ENCODE measurements at places on chromosomes 1 and 21.

GRCh38 chr21:35136106-35136505, 87.0 kb upstream of the RUNX1 start:
- no peak for DNase-seq

DNA sequence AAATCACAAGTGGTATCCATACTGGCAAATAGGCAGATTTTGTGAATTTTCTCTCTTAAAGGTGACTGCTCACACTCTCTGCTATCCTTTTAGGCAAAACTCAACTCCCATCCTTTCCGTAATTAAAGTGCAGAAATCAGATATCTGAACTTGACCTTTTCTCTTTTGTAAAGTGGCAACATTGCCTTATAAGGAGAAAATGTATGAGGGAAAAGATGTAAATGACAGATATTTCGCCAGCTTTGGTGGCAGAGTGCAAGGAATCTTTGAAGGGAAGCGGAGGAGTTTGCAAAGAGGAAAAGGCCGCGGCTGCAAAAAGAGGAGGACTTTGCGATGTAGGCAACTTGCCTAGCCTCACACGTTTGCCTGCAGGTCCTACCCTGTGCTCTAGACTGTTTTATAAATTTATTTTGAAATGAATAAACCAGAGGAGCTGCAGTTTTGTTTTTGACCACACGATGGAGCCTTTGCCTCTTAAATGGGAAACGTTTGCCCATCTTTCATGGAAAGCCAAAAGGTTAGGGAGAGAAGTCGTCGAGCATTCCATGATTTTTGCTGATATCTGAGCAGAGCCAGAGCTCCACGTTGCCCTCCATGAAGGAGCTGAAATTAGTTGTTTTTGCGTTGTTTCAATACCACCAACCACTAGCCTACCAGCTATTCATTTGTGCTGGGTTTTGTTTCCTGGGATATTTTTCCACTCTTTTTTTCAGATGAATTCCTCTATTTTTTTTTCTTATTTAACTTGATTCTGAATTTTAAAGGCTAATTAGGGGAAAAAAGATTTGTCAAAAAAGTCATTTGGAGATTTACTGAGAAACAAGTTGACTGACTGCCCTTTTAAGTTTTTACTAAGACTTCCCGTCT, 242.3 kb downstream of the LMX1A start:
- DNase-seq: no peak

DNA sequence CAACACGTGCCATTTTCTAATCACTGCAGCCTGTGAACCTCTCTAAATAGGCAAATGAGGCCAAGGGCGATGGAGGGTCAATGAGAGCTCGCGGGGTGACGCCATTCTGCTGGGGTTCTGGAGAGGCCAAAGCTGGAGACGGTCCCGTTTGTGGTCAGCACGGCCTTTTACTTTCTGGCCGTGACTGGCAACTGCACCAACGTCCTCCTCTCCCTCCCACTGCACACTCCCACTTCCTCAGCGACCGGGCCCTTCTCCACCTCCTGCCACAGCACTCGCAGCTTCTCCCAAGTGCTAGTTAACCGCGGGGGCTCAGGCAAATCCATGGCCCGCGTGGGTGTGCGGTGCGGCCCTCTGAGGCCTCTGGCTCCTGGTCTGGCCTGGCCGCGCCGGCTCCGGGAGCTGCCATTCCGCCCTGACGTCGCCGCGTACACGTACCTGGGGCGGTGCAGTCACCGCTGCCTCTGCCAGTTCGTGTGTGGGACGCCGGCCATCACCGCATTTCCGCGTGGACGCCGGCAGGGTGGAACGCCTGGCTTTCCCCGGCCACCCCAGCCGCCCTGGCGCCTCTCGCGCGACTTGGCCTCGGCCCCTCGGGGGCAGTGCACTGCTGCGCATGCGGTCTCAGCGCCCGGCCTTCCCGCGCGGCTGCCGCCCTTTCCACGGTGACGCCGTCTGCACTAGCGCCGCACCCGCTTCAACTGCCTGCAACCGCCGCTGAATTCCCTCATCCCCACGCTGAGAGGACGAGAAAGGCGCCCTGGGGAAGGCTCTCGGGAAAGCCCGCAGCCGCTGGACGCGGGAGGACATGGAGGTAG, 18.2 kb downstream of the OR2C3 start:
- DNase-seq: no peak

DNA sequence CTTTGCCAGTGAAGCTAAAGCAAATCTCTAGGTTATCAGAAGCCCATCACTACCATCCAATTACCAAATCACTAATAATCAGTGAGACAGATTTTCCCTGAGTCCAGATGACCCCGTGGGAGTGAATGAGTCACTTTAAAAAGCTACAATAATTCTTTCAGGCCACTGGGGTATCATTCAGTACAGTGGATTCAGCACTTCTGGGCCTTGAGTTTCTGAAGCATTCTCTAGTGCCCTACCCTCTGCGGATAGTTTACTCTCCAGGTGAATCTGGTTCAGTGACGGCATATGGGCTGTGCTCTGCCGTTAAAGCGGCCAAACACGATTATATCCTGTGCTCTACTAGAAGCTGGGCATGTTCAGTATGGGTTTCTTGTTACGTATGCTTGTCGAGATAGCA, 26.1 kb downstream of the NR5A2 start:
- DNase-seq: no peak

DNA sequence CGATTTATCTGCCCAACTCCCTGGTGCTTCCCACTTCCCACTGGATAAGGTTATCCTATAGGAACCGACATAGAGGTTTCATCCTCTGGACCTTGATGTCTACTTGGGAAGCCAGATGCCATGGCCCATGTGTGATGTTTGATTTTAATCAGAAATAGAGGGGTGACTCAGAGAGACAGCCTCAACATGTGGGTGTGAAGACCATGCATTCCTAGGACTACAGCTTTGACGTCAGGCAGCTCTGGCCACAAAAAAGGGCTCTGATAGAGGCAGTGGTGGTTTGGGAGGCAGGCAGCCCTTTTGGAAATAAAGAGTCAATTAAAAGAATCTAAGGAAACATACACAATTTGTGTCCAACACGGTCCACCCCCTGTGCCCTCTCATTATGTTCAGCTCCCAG, 5.2 kb upstream of the SH2D2A start:
- DNase-seq: no peak

DNA sequence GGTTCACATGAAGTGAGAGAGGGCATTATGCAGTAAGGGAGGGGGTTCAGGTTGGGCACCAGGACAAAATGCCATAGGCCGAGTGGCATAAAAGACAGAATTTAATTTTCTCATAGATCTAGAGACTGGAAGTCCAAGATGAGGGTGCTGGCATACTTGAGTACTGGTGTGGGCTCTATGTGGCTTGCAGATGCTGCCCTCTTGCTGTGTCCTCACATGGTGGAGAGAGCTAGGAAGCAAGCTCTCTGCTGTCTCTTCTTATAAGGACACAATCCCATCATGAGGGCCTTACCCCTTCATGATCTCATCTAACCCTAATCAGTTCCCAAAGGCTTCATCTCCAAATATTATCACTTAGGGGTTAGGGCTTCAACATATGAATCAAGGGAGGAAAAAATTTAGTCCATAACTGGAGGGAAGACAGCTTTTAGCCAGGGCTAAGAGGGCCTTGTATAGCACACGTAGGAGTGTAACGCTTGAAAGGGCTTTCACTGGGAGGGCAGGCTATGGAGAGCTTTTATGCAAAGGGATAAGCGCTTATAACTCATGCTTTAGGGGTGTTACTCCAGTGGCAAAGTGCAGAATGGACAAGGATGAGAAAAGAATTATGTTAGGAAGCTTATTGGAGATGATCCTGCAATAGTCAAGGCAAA, 64.5 kb downstream of the PLPPR5 start:
- DNase-seq: no peak
